ENCODE measurements at places on chromosomes 4 and X. TPM values are rescaled to one million over a fixed set of nuclear protein-coding genes. Genes with fewer than 3 reads are reported as not detected.

- H3K36me3 ChIP-seq: no peaks in the 10 kb centered on the region
- no peak overlapping the region for H3K4me3 ChIP-seq
- no peaks in the 10 kb centered on the region for H3K4me1 ChIP-seq
- H3K27ac ChIP-seq: no peak overlapping the region
- peaks cover 2% of the 10 kb centered on the region for H3K27me3 ChIP-seq
- no peak for DNase-seq
Observed at GRCh38 chrX:140034916-140035315, 69.6 kb upstream of the CXorf66 start.

DNA sequence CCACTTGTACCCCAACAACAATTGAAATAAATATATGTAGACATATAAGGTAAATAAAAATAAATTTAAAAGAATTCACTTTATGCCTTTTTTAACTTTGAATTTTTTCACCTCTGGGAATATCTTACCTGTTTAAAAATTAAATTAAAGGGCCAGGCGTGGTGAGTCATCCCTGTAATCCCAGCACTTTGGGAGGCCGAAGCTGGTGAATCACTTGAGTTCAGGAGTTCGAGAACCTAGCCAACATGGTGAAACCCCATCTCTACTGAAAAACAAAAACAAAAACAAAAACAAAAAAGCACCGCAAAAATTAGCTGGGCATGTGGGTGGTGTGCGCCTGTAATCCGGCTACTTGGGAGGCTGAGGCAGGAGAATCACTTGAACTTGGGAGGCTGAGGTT lies 164.8 kb downstream of the AASDH start:
- no peak for DNase-seq
- H3K4me1 ChIP-seq: peaks cover 12% of the 10 kb centered on the region
- no peak overlapping the region for H3K27ac ChIP-seq
- no peaks in the 10 kb centered on the region for H3K27me3 ChIP-seq
- H3K4me3 ChIP-seq: no peak overlapping the region
- H3K36me3 ChIP-seq: peaks cover 12% of the 10 kb centered on the region

GRCh38 chr4:14790494-14790893 lies 211.8 kb upstream of the CPEB2 start:
- no peaks in the 10 kb centered on the region for H3K27me3 ChIP-seq
- no peak overlapping the region for H3K27ac ChIP-seq
- no peak for DNase-seq
- no peak overlapping the region for H3K4me3 ChIP-seq

DNA sequence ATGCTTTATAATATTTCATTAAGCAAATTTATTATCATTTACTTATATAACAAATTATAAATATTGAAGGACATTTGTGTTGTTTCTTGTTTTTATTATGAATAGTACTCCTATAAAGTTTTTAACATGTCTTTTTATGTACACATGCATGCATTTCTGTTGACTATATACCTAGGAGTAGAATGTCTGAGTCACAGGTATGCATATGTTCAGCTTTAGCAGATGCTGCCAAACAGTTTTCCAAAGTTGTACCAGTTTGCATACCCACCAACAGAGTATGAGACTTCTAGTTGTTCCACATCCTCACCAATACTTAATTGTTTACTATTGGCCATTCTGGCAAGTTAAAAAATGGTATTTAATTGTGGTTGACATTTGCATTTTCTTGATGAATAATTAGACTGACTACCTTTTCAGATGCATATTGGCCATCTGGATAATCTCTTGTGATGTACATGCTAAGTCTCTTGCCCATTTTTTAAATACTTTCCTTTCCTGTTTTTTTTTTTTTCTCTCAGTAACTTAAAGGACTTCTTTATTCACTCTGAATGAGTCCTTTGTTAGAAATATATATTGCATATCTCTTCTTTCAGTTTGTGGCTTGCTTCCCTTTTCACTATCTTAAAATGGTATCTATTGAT lies 132.2 kb upstream of the TRIM2 start:
- DNase-seq: no peak
- H3K4me3 ChIP-seq: no peak overlapping the region
- no peaks in the 10 kb centered on the region for H3K36me3 ChIP-seq
- no peak overlapping the region for H3K27ac ChIP-seq
- H3K27me3 ChIP-seq: no peaks in the 10 kb centered on the region

DNA sequence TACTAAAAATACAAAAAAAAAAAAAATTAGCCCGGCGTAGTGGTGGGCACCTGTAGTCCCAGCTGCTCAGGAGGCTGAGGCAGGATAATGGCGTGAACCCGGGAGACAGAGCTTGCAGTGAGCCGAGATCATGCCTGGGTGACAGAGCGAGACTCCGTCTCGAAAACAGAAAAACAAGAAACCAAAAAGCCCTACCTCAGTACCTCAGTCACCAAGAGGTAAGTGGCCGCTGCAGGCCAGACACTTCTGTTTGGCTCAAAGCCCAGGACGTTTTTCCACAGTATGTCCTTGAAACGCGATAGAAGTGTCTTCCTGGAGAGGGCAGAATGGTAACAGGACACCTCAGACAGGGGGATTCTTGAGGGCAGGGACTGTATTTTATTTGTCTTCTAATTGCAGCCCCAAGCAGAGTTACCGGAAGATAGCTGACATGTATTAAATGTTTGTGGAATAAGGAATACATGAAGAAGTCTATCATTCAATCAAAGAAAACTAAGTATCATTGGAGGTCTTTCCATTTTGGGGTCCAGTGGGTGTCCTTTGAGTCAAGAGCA lies 63.6 kb downstream of the CLNK start:
- H3K27ac ChIP-seq: no peak overlapping the region
- H3K27me3 ChIP-seq: no peaks in the 10 kb centered on the region
- DNase-seq: no peak
- H3K4me1 ChIP-seq: peaks cover 60% of the 10 kb centered on the region
- no peak overlapping the region for H3K4me3 ChIP-seq
- H3K36me3 ChIP-seq: no peaks in the 10 kb centered on the region

DNA sequence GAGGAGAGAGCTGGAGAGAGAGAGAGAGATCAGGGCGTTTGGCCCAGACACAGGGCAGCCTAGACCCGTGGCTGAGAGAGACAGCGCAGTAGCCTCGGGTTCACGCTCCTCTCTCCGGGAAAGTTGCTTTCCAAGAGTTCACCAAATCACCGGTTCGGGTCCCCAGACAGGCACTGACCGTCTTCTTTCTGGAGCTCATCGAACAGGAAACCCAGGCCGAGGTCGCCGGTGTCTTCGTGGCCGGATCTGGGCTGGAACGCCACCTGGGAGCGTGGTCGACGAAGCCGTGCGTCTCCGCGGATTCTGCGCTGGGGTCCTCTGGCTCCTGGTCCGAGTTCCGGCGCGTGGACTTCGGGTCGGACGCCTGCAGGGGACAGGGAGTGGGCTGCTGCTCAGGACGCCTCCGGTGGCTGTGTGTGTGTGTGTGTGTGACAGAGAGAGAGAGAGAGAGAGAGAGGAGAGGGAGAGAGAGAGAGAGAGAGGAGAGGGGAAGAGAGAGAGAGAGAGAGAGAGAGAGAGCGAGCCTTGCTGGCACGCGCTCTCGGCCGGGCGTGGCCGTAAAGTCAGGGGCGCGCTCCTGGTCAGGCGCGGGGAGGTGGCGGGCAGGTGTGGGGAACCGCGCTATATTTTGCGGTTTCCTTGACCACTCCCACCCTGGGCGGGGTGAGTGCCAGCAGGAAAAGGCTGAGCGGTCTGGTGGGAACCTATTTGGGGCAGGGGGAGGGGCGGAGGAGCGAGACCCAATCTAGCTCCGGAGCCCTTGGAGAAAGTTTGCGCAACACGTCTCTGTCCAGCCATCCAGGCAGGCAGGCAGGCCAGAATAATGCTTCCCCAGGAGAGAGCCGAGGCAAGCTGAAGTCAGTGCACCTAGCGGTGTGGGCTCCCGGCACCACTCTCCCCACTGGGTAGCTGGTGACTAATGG lies 62.1 kb downstream of the RHOXF2B start:
- no peak for DNase-seq
- H3K4me1 ChIP-seq: peaks cover 12% of the 10 kb centered on the region
- H3K36me3 ChIP-seq: no peaks in the 10 kb centered on the region
- H3K27ac ChIP-seq: no peak overlapping the region
- H3K4me3 ChIP-seq: peak overlapping the region; percentile 62

GRCh38 chr4:3287271-3287971 lies 5.4 kb upstream of the RGS12 start:
- peaks cover 6% of the 10 kb centered on the region for H3K4me1 ChIP-seq
- H3K36me3 ChIP-seq: no peaks in the 10 kb centered on the region

DNA sequence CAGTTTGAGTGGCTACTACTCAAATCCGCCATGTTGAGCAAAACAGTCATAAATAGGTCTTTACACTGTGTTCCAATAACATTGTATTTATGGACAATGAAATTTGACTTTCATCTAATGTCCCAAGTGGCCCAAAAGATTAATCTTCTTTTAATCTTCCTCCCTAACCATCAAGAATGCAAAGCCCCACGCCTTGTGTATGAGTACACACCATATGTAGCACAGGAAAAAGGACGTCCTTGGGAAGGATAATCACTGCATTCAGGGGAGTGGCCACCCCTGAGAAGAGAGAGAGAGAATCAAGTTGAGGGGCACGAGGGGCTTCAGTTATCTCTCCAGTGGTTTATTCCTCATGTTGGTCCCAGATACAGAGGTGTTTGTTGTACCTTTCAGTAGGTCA lies 33.1 kb downstream of the RBM47 start:
- DNase-seq: no peak
- no peaks in the 10 kb centered on the region for H3K27me3 ChIP-seq
- no peak overlapping the region for H3K4me3 ChIP-seq
- peaks cover 15% of the 10 kb centered on the region for H3K36me3 ChIP-seq
- peaks cover 15% of the 10 kb centered on the region for H3K4me1 ChIP-seq

GRCh38 chrX:121455890-121456289 lies 408.5 kb downstream of the GLUD2 start:
- H3K4me3 ChIP-seq: no peak overlapping the region
- no peak for DNase-seq
- H3K36me3 ChIP-seq: no peaks in the 10 kb centered on the region
- no peak overlapping the region for H3K27ac ChIP-seq
- no peaks in the 10 kb centered on the region for H3K4me1 ChIP-seq
- H3K27me3 ChIP-seq: no peaks in the 10 kb centered on the region

DNA sequence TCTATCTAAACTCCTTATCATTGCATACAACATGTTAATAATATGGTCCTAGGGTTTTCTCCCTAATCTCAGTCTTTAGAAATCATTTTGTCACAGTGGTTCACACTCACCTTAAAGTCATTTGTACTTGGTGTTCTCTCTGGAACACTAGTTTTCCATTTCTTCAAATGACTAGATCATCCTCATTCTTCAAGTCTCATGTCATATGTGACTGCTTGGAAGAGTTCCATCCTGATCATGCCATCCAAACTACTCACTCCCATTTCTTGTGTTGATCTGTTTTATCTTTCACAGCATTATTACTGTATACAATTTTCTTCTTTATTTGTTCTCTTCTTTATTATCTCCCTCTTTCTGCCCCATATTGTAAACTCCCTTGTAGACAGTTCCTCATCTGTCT lies 66.5 kb downstream of the HTR2C start:
- H3K27me3 ChIP-seq: peaks cover 2% of the 10 kb centered on the region
- H3K4me3 ChIP-seq: no peak overlapping the region
- H3K36me3 ChIP-seq: no peaks in the 10 kb centered on the region
- no peak for DNase-seq

DNA sequence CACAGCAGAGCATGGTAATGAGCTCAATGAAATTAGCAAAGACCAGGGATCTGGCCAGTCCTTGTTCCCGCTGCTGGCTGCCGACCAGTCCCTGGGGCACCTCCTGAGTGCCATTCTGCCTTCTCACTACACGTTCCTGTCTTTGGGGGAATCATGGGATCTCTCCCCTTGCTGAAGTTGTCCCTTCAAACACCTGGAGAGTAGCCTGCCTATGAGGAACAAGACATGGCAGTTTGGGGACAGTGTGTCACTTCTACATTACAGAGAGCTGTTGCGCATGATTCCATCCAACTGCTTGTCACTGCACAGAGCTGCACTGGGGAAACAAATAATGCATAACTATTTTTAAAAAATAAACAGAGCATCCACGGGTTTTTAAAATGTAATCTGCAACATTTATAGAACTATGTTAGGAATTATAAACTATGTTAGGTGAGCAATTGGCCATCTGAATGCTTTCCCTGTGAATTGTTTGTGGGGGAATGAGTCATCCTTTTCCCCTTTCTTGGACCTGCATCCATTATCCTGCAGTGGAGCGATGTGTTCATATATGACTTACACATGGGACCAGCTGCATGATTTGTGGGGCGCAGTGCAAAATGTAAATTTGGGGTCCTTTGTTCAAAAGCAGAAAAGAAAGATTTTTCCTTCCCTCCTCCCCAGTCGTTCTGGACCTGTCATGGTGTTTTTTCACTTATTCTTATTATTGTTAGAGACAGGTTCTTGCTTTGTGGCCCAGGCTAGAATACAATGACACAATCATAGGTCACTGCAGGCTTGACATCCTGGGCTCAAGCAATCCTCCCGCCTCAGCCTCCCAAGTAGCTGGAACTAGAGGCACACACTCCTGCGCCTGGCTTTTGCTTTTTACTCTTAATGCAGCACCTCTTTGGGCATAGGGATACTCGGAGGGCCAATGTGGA lies 115.0 kb upstream of the TBL1X start:
- H3K27ac ChIP-seq: no peak overlapping the region
- DNase-seq: no peak
- no peak overlapping the region for H3K4me3 ChIP-seq
- H3K4me1 ChIP-seq: peaks cover 17% of the 10 kb centered on the region
- H3K27me3 ChIP-seq: no peaks in the 10 kb centered on the region

- H3K27me3 ChIP-seq: no peaks in the 10 kb centered on the region
- no peak overlapping the region for H3K4me3 ChIP-seq
- peaks cover 2% of the 10 kb centered on the region for H3K4me1 ChIP-seq
- no peaks in the 10 kb centered on the region for H3K36me3 ChIP-seq
Observed at GRCh38 chrX:129755779-129756650, 17.2 kb downstream of the XPNPEP2 start.

DNA sequence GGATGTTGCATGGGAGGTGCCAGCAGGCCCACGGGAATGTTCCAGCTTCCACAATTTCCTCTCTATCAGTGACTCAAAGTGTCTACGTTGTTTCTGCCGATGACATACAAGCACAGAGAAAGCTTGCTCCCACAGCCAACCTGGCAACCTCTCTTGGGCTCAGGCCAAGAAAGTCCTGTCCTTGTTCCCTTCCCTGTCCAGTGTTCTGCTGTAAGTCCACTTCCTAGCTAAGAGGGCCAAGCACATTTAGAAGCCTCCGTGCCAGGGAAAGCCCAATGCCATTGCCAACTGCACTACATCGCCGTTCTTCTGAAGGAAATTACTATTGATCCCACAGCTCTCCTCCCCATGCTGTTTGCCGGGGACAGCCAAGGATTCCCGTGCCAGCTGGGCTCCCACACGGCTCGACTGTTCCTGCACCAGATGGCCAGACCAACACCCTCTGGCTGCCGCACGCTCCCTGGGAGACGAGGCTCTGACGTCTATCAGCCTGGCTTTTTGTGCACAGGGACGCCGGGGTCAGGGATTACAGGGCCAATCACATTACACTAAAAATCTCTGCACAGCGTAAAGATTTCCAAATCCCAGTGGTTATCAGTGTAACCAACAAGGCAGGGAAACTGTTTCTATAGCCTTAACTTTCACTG lies 284.0 kb downstream of the BCOR start:
- H3K4me1 ChIP-seq: peaks cover 33% of the 10 kb centered on the region
- peaks cover 6% of the 10 kb centered on the region for H3K27me3 ChIP-seq
- no peak overlapping the region for H3K27ac ChIP-seq
- no peak overlapping the region for H3K4me3 ChIP-seq
- no peak for DNase-seq

Gene PCGF3
- total RNA-seq: 93.4 TPM

Gene FHIP1A
- total RNA-seq: 13.9 TPM

Gene AFM
- not detected for total RNA-seq

Gene HAND2
- 34.3 TPM for total RNA-seq

Gene IBSP
- not detected for total RNA-seq
